Activated T-cell treated with anti-CD3 and anti-CD28 coated beads for 48 hours (primary cell): ENCODE measurements at places on chromosomes 4 and X.

DNA sequence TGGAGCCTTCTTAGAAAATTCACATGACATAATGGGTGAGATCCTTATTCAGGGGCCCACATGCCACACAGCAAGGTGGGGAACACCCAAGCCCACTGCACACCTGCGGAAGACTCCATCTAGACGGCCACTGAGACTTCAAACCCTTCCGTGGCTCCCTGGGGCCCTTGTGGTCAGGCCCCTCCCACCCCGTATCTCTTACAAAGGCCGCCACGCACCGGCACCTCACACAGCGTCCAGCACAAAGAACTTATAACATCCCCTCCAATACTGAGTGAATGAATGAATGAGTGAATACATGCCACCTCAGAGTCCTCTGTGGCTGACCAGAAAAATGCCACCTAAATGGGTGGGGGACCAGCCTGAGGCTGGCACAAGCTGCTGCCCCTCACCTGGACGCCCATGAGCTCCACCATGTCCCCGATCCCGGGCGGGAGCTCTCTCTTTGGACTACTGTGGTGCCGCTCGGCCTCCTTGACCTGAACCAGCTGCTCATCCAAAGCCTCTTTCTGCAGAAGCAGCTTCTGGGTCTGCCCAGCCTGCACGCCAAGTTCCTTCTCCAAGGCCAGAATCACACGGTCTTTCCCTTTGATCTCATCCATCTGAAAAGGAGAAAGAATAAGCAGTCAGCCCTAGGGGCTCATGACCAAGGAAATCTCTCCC, 66.9 kb upstream of the C4orf50 start:
- DNase-seq = no peak

GRCh38 chr4:4377732-4378460, 9.0 kb upstream of the NSG1 start:
- no peak for DNase-seq

DNA sequence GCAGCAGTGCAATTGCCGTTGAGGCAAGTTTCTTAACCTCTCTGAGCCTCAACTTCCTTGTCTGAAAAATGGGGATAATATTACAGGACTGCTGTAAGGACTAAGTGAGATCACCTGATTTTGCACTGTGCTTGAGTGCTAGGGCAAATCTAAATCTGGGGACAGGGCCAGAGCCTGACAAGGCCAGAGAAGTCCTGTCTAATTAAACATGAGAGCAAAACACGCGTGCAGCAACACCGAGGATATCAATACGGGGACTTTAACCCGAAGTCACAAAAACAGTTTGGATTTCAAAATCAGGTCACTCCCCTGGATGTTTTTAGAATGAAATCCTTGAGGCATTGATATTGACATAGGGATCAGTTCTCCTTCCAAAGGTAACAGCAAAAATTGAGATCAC, 5.7 kb upstream of the GJB1 start:
- DNase-seq = no peak

DNA sequence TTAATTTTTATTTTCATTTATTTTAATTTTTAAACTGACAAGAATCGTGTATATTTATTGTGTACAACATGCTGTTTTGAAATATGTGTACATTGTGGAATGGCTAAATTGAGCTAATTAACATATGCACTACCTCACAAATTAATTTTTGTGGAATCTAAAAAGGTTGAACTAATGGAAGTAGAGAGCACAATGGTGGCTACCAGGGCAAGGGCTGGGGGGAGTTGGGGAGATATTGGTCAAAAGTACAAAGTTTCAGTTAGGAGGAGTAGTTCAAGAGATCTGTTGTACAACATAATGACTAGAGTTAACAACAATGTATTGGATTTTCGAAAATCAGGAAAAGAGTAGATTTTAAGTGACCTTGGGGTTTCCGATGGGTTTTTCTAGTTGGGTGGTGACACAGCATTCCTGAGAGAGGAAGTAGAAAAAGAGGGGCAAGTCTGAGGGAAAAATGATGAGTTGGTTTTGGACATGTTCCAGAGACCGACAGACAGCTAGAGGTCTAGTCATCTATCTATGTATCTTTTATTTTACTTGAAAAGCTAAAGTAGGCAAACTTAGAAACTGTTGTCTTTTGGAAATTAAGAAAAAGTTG, 23.2 kb downstream of the APOO start:
- DNase-seq = no peak

DNA sequence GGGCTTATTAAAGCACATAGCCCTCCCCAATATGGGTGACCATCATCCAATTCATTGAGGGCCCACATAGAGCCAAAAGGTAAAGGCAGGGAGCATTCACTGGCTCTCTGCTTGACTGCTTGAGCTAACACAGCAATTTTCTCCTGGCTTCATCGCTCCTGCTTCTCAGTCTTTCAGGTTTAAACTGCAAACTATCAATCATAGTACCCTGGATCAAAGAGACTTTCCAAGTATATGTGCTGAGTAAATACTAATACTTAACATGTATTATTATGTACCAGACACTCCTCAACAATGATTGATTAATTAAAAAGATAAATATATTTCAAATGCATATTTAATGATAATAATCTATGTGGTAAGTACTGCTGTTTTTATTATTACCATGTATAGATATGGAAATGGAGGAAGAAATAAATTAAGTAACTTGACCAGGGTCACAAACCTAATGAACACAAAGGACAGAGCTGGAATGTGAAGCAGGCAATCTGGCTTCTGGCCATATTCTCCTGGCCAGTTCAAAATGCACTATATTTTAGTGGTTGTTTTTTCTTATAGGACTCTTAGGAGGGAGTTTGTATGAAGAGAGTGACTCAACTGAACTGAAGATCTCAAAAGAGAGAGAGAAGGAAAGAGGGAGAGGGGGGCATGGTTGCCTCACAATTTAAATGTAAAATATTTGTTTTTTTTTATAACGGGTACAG, 1197.3 kb downstream of the TECRL start:
- no peak for DNase-seq

GRCh38 chrX:114959729-114960128, 57.7 kb downstream of the IL13RA2 start:
- no peak for DNase-seq

GRCh38 chr4:107825072-107825824, 516 bp downstream of the SGMS2 start:
- DNase-seq = peak; percentile 1

DNA sequence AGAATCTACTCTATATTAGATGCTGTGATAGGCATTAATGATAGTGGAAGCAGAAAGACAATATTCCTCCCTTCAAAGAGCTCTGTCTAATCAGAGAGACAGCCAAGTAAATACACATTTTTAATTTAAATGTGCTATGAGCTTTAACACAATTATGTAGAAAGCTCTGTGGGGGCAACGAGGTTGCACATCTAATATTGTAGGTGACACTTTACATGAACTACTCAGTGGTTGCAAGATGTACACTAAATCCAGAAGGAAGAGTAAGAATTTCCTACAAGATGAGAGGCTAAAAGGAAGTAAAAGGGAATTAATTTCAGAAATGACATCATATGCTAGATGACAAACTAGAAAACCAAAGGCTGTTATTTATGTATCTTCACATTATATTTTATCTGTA, 120.9 kb downstream of the SPCS3 start:
- DNase-seq = no peak

- DNase-seq = no peak
Observed at GRCh38 chrX:23052324-23052723, 52.6 kb downstream of the DDX53 start.

GRCh38 chr4:108628411-108628810, 8.0 kb downstream of the RPL34 start:
- DNase-seq = no peak

- no peak for DNase-seq
Observed at GRCh38 chr4:86876894-86877685, 15.1 kb downstream of the C4orf36 start.

GRCh38 chr4:39976945-39977488, 694 bp downstream of the PDS5A start:
- DNase-seq = peak; percentile 34

DNA sequence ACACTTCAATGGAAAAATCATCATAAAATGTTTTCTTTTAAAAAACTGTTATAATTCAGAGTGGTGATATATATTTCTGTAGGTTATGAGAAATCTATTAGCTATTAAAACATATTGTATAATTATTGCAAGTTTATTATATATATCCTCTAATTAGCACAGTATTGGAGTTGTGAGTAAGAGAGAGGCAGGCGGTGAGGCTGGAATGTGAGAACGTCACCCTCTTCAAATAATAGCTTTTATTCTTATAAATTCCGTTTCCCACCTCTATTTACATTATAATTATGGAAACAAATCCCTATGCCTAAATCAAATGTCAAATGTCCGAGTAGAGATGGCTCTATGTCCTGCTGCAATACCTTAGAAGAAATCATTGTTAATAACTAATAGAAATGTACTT, 292.9 kb downstream of the ADGRL3 start:
- DNase-seq = no peak

- DNase-seq = no peak
Observed at GRCh38 chrX:39911278-39911897, 186.4 kb downstream of the BCOR start.

DNA sequence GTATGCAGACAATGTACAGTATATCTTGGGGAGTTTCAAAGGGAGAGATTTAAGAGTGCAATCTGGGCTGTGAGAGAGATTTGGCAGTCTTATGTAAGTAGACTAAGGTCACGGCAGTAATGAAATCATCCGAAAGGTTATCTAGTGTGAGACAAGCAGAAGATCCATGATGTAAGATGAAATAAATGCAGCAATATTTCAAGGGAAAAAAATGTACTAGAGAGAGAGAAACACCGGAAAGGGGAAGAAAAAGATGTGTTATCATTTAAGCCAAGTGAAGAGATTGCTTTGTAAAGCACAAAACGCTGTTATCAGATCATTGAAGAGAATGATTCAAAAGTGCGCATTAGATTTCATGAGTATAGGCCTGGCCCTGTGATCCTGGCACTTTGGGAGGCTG, 88.4 kb upstream of the GUCY1A1 start:
- no peak for DNase-seq

DNA sequence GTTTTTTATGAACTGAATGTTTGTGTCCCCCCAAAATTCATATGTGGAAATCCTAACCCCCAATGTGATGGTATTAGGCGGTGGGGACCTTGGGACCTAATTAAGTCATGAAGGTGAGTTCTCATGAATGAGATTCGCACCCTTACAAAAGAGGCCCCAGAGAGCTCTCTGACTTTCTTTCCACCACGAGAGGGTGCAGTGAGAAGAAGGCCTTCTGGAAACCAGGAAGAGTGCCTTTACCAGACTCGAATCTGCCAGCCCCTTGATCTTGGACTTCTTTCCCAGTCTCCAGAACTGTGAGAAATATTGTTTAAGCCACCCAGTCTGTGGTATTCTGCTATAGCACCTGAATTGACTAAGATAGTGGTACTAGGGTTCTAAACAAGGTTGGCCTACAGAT, 40.8 kb downstream of the STK26 start:
- DNase-seq = no peak

DNA sequence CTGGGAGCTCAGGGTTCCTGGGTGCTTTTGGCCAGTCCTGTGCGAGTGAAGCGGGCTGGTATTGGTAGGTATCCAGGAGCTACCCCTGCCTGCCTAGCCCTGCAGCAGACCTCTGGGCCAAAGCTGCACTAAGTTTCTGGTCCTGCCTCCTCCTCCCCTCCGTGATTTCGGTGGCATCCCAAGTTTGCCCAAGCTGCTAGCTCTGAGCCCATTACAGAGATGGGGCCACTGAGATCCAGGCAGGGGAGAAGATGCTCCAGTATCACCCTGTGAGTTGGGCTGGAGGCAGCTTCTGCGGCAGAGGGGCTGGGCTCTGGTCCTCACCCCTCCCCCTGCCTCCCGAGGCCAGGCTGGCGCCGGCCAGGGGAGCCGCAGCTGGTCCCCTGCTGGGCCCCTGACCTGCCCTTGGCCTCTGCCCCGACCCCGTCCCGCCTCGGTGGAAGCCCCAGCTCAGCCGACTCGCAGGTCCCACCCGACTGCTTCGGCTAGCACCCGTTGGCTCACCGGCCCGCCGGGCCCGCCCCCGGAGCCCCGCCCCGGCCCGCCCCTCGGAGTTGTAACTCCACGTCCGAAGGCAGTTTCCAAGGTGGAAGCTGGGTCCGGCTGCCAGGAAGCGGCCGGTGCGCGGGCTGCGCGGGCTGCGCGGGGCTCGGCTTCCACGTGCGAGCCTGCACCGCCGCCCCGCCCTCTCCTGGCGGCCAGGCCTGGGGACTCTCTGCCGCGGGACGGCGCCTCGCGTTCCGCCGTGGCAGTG, at the start of gene DUSP9:
Gene DUSP9 (plus strand): TSS at position 584 of the 754 bp plus-strand sequence. CDS start 751 bp downstream, outside the sequence.
- no peak for DNase-seq

DNA sequence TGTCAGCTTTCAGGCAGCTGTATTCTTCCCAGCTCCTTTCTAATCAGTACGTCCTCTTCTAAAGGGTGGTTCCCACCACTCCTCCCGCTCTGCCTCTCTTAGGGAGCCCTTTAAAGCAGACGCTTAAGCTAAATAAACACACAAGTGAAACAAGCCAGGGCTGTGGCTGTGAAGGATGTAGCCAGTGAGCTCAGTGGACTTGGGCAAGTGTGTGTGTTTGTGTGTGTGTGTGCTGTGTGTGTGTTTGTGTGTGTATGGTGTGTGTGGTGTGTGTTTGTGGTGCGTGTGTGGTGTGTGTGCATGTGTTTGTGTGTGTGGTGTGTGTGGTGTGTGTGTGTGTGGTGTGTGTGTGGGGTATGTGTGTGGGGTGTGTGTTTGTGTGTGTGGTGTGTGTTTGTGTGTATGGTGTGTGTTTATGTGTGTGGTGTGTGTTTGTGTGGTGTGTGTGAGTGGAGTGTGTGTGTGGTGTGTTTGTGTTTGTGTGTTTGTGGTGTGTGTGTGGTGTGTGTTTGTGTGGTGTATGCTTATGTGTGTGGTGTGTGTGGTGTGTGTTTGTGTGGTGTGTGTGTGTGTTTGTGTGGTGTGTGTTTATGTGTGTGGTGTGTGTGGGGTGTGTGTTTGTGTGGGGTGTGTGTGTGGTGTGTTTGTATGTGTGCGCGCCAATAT, 283.3 kb downstream of the PTTG2 start:
- no peak for DNase-seq

- no peak for DNase-seq
Observed at GRCh38 chrX:66672106-66672505, 33.2 kb upstream of the EDA2R start.

DNA sequence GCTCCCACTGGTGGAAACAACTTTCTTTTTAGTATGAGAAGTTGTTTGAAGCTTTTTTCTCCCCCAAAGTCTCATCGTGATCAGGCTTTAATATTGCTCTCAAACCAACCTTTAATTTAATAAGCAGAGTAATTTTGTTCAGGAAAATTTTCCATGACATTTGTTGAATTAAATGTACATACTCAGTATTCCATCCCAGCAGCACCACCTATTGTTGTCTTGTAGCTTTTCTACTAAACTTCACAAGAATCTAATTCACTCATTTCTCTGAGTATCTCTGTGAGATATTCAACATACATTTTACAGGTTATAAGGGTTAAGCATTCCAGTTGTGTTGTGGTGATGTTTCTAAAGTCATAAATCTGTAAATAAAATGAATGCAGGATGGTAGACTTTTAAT, 218.3 kb upstream of the HAND2 start:
- no peak for DNase-seq

- DNase-seq = no peak
Observed at GRCh38 chr4:80307183-80307735, 28.3 kb upstream of the CFAP299 start.

DNA sequence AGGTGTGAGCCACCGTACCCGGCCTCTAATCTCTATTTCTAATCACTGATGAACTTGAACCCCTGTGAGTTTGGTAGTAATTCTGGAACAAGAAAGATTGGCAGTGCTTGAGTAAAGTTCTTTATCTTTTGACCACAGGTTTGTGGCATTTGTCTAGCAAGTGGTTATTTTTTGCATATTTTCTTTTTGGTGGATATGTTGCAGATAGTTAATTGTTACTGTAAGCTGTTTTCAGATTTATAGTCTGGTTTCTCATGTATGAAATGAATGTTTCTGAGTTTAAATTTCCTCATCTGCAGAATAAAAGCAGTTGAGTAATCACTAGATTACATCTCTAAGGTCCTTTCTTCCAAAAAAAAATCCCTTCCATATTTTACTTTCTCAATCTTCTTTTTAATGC, 105.2 kb downstream of the GASK1B start:
- no peak for DNase-seq
